ENCODE measurements at places on chromosomes 12 and 14. TPM values are rescaled to one million over a fixed set of nuclear protein-coding genes. Genes with fewer than 3 reads are reported as not detected.

The TROAP gene
- total RNA-seq, result 100 TPM

The C12orf50 gene
- total RNA-seq, result 0.12 TPM

The SBNO1 gene
- 28.0 TPM for total RNA-seq

The ZFHX2 gene
- 0.76 TPM for total RNA-seq

The UNC79 gene
- total RNA-seq, result 0.02 TPM

The NKX2-1 gene
- total RNA-seq, result not detected

The CLEC4D gene
- not detected for total RNA-seq

The TRIM9 gene
- 13.7 TPM for total RNA-seq

The ASCL1 gene
- total RNA-seq, result not detected

The NUMB gene
- total RNA-seq, result 42.4 TPM

The NEUROD4 gene
- not detected for total RNA-seq

The KRT6C gene
- not detected for total RNA-seq

The FOXM1 gene
- 89.8 TPM for total RNA-seq

The ACRBP gene
- 0.15 TPM for total RNA-seq

The BTG1 gene
- 64.1 TPM for total RNA-seq

The CDH24 gene
- 5.2 TPM for total RNA-seq

The TMEM229B gene
- total RNA-seq, result 0.19 TPM

The RTN1 gene
- total RNA-seq, result not detected

The OR6C2 gene
- total RNA-seq, result not detected

The P2RX2 gene
- not detected for total RNA-seq

The BIN2 gene
- total RNA-seq, result 0.08 TPM

The TAS2R50 gene
- total RNA-seq, result not detected

The AMIGO2 gene
- 82.1 TPM for total RNA-seq

The WNT5B gene
- total RNA-seq, result 2.9 TPM

The DIO2 gene
- 2.9 TPM for total RNA-seq

The GZMB gene
- not detected for total RNA-seq

The PRKAG1 gene
- 40.9 TPM for total RNA-seq

The CAND1 gene
- 84.0 TPM for total RNA-seq

The HAL gene
- 0.58 TPM for total RNA-seq

The PELI2 gene
- total RNA-seq, result 1.2 TPM

The PLEKHG3 gene
- total RNA-seq, result 32.7 TPM

The CAPZA3 gene
- not detected for total RNA-seq

The LMNTD1 gene
- not detected for total RNA-seq

The MIP gene
- total RNA-seq, result 0.24 TPM

The SLC6A13 gene
- total RNA-seq, result 0.33 TPM

The GZMH gene
- not detected for total RNA-seq

The CALCOCO1 gene
- total RNA-seq, result 18.0 TPM

The SDR9C7 gene
- not detected for total RNA-seq

The RNASE3 gene
- total RNA-seq, result not detected

The CYP27B1 gene
- total RNA-seq, result 2.2 TPM

The PRH2 gene
- total RNA-seq, result not detected

The PPP2R5C gene
- 65.4 TPM for total RNA-seq

The IAPP gene
- not detected for total RNA-seq

The DPY19L2 gene
- total RNA-seq, result 1.2 TPM

The RFLNA gene
- total RNA-seq, result not detected

The SUSD6 gene
- 7.3 TPM for total RNA-seq

The RAPGEF3 gene
- total RNA-seq, result 0.45 TPM

The GUCY2C gene
- total RNA-seq, result not detected

The CIROP gene
- total RNA-seq, result not detected

The TGM1 gene
- 0.89 TPM for total RNA-seq

The SLCO1B1 gene
- 0.39 TPM for total RNA-seq

The LRRC10 gene
- not detected for total RNA-seq

The ESR2 gene
- 0.05 TPM for total RNA-seq

The PIWIL1 gene
- total RNA-seq, result not detected

The KLHDC1 gene
- 0.24 TPM for total RNA-seq

The MBD6 gene
- total RNA-seq, result 22.7 TPM

The KRT6A gene
- total RNA-seq, result 8.1 TPM
